KG1 (cell line): ENCODE measurements at places on chromosomes 12 and 14.

DNA sequence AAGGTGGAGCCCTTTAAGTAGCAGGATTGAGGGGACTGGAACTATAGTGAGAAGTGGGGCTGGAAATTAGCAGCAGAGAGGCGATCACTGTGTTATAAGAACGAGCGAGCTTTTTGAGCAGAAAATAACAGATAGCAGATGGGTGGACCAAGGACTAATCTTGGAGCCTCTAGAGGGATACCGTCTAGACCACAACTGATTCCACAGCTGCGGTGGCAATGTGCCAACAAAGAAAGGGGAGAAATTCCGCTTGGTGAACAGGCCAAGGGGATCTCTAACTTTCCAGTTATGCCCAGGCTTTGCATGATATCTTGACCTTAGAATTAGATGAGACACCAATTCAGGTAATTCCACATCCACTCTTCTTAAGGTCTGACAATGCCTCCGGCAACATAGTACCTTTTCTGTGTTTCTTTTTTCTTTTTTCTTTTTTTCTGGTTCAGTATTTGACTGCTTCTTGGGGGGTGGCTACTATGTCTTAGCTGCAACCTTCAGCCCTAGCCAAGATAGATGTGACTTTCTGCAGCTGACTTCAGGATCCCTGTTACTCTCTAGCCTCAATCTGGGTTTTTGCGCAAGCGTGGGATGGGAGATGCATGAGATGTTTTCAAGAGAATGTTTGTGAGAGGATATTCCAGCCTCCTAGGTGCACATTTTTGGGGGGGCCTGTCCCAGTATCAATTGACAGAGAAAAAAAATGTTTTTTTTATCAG, 143.4 kb upstream of the CPSF6 start:
- DNase-seq = no peak

DNA sequence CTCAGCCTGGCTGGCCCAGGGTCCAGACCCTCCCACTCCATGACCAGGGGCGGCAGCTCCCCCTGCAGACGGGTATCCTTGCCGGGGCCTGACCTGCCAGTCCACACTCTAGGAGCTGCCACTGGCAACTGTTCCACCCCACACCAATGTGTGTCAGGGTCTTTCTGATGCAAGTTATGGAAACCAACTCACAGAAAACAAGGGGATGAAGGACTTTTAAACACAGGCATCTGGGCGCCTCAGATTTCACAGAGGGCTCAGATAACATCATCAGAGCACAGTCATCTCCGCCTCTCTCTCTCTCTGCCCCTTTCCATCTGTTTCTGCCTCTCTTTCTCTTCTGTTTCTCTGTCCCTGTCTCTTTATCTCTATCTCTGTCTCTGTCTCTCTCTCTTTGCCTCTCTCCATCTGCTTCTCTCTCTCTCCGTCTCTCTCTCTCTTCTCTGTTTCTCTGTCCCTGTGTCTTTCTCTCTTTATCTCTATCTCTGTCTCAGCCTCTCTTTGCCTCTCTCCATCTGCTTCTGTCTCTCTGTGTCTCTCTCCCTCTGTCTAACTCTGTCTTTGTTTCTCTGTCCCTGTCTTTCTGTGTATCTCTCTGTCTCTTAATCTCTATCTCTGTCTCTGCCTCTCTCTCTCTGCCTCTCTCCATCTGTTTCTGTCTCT, 67.4 kb upstream of the FBRSL1 start:
- no peak for DNase-seq

DNA sequence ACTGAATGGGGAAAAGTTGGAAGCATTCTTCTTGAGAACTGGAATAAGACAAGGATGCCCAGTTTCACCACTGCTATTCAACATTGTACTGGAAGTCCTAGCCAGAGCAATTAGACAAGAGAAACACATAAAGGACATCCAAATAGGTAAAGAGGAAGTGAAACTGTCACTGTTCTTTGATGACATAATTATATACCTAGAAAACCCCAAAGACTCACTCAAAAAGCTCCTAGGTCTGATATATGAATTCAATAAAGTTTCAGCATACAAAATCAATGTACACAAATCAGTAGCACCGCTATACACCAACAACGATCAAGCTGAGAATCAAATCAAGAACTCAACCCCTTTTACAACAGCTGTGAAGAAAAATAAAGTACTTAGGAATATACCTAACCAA, 157.3 kb upstream of the DDHD1 start:
- no peak for DNase-seq

DNA sequence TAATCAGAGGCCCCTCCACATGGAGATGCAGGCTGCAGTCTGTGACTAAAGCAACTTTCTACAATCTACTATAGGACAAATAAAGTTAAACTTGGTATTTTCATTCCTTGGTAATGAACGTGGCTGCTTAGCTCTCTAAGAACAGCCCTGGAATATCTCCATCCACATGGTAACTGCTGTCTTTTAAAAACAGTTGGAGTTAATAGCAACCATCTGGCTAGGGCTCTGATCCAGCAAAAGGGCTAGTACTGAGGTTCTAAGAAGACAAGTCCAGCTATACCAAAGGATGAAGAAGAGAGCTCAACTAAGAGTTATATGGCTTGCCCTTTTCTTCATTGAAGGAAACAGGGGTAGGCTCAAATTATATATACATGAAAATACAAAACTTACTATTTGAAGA, 920.1 kb downstream of the FLRT2 start:
- no peak for DNase-seq
